ENCODE measurements at places on chromosomes 2 and 18.

- DNase-seq = no peak
Observed at GRCh38 chr2:32768387-32769174, 140.7 kb downstream of the TTC27 start.

DNA sequence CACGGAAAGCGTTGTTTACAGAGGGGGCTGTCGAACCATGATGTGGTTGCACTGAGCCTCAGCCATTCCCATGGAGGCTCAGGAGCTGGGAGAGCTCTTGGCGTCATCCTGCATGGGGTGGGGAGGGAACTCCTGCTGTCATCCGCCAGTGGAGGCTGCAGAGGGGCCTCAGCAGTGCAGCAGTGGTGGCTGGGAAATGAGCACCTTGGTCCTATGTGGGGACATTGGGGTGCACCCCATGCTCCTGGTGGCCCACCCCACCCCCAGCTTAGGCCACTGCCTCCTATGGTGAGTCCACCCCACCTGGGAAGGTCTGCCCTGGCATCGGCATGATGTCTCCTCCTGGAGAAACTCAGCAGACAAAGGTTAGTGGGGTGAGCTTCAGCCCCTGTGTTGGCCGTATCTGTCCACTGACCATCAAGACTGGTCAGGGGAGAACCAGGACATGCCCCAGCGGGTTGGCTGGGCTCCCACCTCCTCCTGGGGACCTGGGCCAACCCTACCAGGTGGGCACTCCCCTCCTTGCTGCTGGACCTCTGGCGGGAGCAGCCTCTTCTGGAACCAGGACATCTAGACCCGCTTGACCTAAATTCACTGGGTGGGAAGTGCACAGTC lies 67.8 kb upstream of the HDAC4 start:
- DNase-seq = no peak

DNA sequence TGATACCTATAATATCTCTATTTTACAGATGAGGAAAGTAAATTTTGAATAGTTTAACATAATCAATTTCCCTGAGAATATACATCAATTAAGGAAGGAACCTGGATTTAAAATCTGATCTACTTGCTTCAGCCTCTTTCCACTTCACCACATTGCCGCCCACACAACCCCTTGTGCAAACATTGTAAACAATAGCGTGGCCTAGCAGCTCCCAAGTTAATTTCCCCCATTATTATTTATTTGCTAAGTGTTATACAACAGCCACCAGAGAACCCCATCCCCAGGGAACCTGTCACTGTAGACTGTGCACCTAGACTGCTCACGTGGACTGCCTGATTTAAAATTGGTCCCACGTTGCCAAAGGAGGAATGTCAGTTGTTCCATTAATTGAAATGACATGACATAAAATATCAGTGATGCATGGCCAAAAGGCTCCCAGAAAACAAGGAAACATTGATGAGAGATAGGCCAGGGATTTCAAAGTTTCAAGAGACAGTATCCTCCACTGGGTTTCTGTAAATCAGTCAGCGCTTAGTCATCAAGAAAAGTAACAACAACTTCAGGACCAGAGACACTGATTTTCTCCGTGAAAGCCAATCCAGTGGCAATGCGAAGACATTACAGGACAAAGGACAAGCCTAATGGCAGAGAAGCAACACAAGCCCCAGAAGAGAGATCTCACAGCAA lies 41.3 kb downstream of the SCG2 start:
- DNase-seq = no peak

- no peak for DNase-seq
Observed at GRCh38 chr2:146989741-146990140, 855.1 kb upstream of the ACVR2A start.

DNA sequence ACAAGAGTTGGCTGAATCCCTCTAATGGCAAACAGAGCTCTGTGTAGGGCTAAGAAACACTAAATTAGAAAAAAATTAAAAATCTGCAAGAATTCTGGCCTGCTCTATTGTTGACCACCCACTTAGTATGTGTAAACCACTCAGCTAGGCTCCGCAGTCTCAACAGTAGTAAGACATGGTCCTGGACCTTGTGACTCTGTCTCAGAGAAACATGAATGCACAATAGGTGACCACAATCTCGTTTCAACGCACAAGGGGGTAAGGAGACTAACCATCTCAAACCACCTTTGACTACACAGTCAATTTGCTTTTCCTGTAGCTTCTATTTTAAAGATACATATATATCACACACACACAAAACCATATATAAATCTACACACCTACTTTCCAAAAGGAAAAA lies 16.5 kb downstream of the SEPTIN10 start:
- no peak for DNase-seq

- no peak for DNase-seq
Observed at GRCh38 chr2:39375917-39376316, 61.2 kb downstream of the MAP4K3 start.

- DNase-seq = no peak
Observed at GRCh38 chr2:177281400-177282180, 17.1 kb upstream of the NFE2L2 start.

GRCh38 chr2:197599285-197599965 lies 76.0 kb downstream of the RFTN2 start:
- DNase-seq = no peak

- DNase-seq = no peak
Observed at GRCh38 chr2:43490252-43490786, 105.5 kb downstream of the THADA start.

- no peak for DNase-seq
Observed at GRCh38 chr18:62545098-62545497, 22.3 kb downstream of the ZCCHC2 start.

DNA sequence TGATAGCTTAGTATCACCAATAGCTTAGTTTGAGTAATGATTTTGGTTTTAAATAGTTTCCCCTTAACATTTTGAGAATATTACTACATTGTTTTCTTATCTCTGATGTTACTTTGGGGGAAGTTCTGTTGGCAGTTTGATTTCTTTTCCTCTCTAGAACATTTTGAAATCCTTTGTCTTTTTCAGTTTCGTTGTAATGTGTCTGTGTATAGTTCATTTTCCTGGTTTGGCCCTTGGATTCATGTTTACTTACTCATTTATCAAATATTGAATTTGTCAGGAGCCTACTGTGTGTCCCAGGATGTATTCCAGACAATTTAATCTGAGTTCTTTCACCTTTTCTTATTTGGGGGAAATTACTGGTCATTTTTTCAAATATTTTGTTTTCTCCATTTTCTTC lies 16.7 kb downstream of the ANKRD12 start:
- no peak for DNase-seq

DNA sequence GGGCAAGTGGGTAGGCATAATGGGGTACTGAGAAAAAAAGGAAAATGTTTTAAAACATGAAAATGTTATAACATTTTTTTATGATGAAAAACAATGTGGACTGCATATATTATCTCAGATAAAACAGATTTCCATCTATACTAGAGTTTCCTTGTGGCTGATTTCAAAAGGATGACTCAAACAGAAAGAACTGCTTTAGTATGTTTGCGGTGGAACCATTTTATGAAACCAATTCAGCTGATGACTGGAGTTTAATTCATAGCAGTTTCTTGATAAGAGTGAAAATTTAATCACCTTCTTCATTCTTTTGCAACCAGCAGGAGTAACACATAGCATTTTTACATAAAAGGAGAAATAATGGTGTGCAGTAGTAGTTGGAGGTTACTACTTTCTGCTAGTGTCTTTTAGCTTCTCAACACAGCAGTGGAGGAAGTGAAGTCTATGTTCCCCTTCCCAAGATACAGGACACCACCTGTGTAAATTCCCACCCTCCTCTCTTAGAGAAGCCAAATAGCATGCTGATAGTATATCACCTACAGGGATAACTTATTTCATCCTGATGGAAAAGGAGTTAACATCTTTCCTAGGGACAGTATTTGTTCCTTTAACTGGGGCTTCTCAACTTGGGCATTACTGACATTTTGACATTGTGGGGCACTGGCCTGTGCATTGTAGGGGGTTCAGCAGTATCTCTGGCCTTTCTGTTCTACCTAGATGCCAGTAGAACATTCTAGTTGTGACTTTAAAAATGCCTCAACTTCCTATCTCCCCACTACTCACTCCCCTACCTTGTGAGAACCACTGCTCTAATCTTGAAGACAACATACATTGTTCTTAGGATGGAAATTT lies 29.9 kb downstream of the PELI1 start:
- DNase-seq = peak; percentile 57

DNA sequence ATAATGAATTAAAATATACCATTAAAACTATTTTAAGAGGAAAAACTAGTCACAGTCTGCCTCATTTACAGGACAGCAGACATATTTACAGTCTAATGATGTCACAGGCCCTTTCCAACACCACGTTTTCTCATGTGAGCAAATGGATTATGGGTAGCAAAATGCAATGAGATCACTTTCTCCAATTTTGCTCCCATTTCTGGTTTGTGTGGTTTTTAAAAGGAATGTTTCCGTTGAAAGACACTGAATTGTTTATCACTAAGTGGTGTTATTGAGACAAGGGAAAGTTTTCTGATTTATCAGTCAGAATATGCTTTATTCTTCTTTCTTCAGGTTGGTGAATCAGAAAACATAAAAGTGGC lies 11.4 kb upstream of the NR4A2 start:
- no peak for DNase-seq
